ENCODE measurements at places on chromosomes 7 and 10. TPM values are rescaled to one million over a fixed set of nuclear protein-coding genes. Genes with fewer than 3 reads are reported as not detected.

PAPOLB gene
- 0.16 TPM for polyA plus RNA-seq

MACROH2A2 gene
- 77.5 TPM for polyA plus RNA-seq

ADRB1 gene
- 4.0 TPM for polyA plus RNA-seq

SPDYE3 gene
- polyA plus RNA-seq: 8.8 TPM

PAX4 gene
- polyA plus RNA-seq: not detected

AKR1C4 gene
- not detected for polyA plus RNA-seq

CNTNAP2 gene
- 60.8 TPM for polyA plus RNA-seq

METTL2B gene
- polyA plus RNA-seq: 39.3 TPM

ELN gene
- 114 TPM for polyA plus RNA-seq

CLDN15 gene
- polyA plus RNA-seq: 9.2 TPM

ABCB4 gene
- polyA plus RNA-seq: 2.2 TPM

GJD4 gene
- polyA plus RNA-seq: 0.19 TPM

UTF1 gene
- not detected for polyA plus RNA-seq

SEMA3A gene
- polyA plus RNA-seq: 11.7 TPM

PNLIPRP1 gene
- not detected for polyA plus RNA-seq

ITPRID1 gene
- polyA plus RNA-seq: 0.09 TPM

PRPS1L1 gene
- polyA plus RNA-seq: not detected

PODXL gene
- polyA plus RNA-seq: 45.9 TPM

HGF gene
- polyA plus RNA-seq: 1.2 TPM

FEZF1 gene
- polyA plus RNA-seq: not detected

BBS9 gene
- polyA plus RNA-seq: 19.3 TPM

ETV1 gene
- 59.6 TPM for polyA plus RNA-seq

TAS2R41 gene
- polyA plus RNA-seq: not detected

MMD2 gene
- 58.2 TPM for polyA plus RNA-seq

CREB5 gene
- 17.6 TPM for polyA plus RNA-seq

PRPF18 gene
- polyA plus RNA-seq: 17.8 TPM

CRYGN gene
- polyA plus RNA-seq: 3.0 TPM

DNAJC12 gene
- 19.8 TPM for polyA plus RNA-seq

CDHR3 gene
- 22.4 TPM for polyA plus RNA-seq

ARHGEF5 gene
- polyA plus RNA-seq: 1.1 TPM

HYAL4 gene
- polyA plus RNA-seq: 0.11 TPM

ABCC2 gene
- polyA plus RNA-seq: 0.44 TPM

PIP gene
- not detected for polyA plus RNA-seq

SPACDR gene
- polyA plus RNA-seq: 12.0 TPM

DNAJB6 gene
- 225 TPM for polyA plus RNA-seq

PPP1R9A gene
- 34.6 TPM for polyA plus RNA-seq

WNT8B gene
- 0.32 TPM for polyA plus RNA-seq

ASB10 gene
- polyA plus RNA-seq: not detected

COL28A1 gene
- polyA plus RNA-seq: 7.9 TPM

RSPH10B gene
- polyA plus RNA-seq: 3.9 TPM

ECHDC3 gene
- 1.9 TPM for polyA plus RNA-seq

SPDYE5 gene
- 2.0 TPM for polyA plus RNA-seq

SPDYE16 gene
- 8.1 TPM for polyA plus RNA-seq

MNX1 gene
- polyA plus RNA-seq: 7.0 TPM

CTAGE4 gene
- polyA plus RNA-seq: 0.50 TPM

STK17A gene
- polyA plus RNA-seq: 16.9 TPM

Data from spinal cord (tissue), 10 donors.